Activated CD8-positive, alpha-beta memory T cell treated with anti-CD3 and anti-CD28 coated beads for 1 hour (primary cell): ENCODE measurements at places on chromosomes 1 and 21.

DNA sequence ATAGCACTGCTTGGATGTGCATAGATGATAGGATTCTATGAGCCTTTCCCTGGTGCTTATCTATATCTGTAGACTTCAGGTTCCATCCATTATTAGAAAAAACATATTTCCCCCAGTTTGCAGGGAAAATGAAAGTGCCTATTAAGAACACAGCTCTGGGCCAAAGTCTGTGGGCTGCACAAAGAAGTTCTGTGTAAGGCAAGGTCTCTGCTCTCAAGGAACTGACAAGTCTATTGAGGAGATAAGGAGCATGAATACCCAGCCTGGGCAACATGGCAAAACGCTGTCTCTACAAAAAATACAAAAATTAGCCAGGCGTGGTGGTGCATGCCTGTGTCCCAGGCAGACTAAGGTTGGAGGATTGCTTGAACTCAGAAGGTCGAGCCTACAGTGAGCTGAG lies 22.3 kb upstream of the SDE2 start:
- no peak for DNase-seq

DNA sequence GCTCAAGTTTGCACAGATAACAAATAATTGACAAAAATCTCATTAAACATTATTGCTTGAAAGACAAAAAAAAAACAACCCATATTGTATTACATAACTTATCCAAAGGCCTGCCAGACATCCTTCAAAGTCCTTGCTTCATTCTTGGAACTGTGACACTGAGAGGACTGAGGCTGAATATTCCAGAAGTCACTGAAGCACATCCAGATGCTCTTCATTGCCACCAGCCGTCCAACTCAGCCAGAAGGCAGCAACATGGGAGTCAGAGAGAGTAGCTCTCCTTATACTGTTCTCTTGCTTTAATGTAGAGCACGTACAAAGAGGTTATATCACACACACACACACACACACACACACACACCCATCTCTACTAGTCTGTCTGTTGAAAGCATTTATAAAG lies 755.0 kb downstream of the LTN1 start:
- no peak for DNase-seq

DNA sequence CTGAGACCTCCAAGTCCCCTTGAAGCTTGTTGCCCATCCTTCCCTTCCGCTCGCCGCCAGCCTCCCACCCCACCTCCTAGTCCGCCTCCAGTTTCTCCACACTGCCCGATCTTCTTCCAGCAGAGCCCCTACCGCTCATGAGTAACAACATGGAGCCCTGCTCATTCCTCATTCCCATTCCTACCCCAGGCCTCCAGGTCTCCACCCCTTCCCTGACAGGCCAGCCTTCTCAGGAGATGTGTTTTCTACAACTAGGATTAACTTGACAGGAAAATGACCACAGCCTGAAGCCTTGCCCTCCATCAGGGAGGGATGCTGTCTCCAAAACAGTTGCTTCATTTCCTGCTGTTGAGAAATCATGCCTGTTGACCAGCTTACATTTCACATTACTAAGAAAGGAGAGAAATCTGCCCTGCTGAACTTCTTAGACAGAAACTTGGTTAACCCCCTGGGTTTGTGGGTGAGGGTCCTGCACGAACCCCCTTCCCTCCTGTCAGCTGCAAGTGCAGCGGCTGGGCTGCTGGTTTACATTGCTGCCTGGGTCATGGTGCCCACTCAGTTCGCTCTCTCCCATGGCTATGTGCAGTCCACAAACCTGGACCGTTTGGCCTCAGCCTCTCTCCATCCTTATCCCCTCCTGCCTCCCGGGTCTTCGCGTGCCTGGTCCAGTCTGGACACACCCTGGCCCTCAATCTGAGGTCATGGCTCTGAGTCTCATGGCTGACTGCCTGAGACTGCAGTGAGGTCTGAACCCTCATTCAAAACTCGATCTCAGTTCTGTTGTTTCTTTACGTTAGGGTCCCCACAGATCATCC lies 16.1 kb upstream of the CHI3L1 start:
- no peak for DNase-seq

DNA sequence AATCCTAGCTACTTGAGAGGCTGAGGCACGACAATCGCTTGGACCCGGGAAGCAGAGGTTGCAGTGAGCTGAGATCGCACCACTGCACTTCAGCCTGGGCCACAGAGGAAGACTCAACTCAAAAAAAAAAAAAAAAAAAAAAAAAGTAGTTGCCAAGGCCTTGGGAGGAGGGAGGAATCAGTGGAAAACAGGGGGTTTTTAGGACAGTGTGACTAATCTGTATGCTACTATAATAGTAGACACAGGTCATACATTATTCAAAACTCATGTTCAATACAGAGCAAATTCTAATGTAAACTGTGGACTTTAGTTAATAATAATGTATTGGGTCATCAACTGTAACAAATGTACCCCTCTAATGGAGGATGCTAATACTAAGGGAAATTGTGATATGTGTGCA lies 51.7 kb upstream of the CTPS1 start:
- DNase-seq: no peak

GRCh38 chr1:226975259-226976250 lies 35.5 kb downstream of the COQ8A start:
- no peak for DNase-seq

DNA sequence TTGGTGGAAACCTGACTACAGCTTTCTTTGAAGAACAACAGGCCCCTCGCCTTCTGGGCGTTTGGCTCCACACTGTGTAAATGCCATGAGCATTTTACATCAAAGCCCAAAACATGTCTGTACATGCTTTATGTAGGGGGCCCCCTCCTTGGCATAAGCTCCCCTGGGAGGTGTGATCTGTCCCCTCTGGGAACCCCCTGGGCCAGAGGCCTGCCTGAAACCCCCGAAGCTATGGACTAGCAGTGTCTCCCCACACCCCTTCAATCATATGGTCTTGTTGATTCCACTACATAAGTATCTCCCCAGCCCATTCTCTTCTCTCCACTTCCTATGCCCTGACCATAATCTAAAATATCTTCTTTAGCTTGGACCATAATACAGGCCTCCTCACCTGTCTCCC lies 241.5 kb downstream of the C1orf94 start:
- DNase-seq: no peak

- DNase-seq: no peak
These were observed at the start of gene SYT2 for GRCh38 chr1:202710070-202711045. Gene SYT2 (minus strand): TSS chr1:202710454. CDS start chr1:202605772, 104,682 bp downstream.
